Nucleus accumbens (tissue), 56 donors: ENCODE measurements at places on chromosomes 4 and X.

DNA sequence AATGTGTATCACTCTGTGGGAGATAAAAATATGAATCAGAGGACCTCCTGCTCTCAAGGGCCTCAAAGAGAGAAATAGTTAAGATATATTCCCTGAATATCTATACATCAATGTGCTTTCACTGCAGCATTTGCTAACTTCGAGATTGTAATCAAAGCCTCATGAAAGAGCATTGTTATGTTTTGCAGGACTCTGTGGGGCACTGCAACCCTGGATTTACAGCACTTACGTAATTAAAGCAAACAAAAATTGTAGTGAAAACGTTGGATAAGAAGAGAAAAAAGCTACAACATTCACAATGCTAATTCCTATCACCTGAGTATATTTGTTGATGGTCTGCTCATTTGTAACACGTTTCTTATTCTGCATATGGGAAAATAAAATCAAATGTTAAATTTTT is 48.0 kb downstream of the ETNPPL start:
- no peak for DNase-seq

DNA sequence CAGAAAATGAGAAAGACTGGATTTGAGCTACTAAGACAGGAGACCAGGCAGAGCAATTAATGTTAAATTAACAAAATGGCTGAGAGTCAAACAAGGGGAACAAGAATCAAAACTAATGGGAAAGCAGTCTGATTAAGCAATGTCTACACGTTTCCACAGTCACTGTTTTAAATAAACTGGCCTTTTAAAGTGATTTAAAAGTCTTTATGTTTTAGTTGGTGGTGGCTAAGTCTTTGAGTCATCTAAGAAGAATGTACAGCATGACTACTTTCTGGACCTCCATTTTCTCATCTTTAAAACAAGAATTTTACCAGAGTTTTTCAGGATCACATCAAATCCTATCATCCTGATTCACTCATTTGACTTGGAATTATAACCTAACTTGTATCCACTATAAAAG is 233.8 kb downstream of the ENOX2 start:
- no peak for DNase-seq

- DNase-seq, result no peak
Measured at GRCh38 chrX:103756736-103757135, 19.9 kb upstream of the PLP1 start.

GRCh38 chr4:829291-829690 is 3.4 kb upstream of the CPLX1 start:
- no peak for DNase-seq

GRCh38 chr4:109077505-109077904 is 225.0 kb downstream of the COL25A1 start:
- no peak for DNase-seq

DNA sequence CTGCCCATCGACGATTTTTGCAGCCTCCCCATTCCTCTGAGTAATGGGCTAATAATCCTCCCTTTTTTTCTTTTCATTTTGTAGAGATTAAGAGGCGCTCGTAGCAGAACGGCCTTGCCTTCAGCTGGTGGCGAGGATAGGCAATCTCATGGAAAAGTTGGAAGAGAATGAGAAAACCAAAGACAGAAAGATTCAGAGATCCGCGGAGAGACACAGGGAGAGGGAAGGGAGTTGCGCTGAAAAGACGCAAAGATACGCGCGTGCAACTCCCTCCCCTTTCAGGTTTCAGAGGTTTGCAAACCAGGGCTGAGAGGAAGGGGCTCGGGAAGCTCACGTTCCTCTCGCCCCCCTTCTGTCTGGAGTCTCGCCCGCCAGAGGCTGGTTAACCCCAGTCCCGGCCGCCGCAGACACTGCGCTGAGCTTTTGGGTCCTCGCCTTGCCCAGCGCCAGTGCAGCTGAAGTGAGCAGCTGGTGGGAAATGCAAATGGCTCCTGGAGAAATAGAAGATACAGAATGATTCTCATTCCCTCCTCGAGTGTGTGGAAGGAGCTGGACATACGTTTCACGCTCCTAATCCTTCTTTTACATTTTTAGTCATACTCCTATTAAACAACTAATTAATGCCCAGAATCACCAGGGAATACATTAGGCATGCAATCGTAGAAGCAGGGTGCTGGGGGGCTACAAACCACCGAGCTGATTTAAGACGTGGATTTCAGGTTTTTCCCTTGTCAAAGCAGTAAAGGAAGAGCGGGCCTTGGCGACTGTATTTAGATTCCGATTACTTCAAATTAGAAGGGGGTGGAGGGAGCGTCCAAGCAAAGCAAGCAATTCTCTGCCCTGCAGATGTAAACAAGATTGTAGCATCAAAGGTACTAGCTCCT is 16.6 kb upstream of the PITX2 start:
- no peak for DNase-seq

GRCh38 chrX:8728932-8729535 is 2.9 kb downstream of the ANOS1 start:
- DNase-seq, result no peak

- no peak for DNase-seq
Measured at GRCh38 chrX:56503941-56504673, 59.3 kb upstream of the UBQLN2 start.

GRCh38 chrX:19332983-19333382 is 10.7 kb upstream of the PDHA1 start:
- no peak for DNase-seq
